MM.1S (cell line): ENCODE measurements at places on chromosomes 3 and 15.

DNA sequence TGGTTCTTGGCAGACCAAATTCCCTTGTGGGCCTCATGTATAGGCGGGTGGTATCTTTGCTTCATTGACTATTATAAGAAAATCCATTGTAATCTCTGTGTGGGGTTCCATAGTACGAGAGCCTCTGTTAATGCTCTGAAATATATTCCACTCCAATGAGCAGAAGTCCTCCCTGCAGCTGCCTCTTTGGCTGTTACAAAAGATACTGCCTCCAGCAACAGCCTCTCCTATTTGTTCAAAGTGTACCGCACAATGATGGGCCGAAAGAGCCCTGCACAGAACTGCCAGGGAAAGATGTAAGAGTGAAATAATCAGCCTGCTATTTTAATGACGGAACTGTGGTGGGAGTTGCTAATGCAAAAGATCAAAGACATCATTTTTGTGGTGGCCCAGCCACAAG is 48.9 kb downstream of the GRK7 start:
- DNase-seq: no peak

GRCh38 chr15:64209680-64210334 is 47.0 kb upstream of the PPIB start:
- peak; percentile 33 for DNase-seq

GRCh38 chr3:157261000-157261399 is 101.1 kb upstream of the CCNL1 start:
- no peak for DNase-seq

DNA sequence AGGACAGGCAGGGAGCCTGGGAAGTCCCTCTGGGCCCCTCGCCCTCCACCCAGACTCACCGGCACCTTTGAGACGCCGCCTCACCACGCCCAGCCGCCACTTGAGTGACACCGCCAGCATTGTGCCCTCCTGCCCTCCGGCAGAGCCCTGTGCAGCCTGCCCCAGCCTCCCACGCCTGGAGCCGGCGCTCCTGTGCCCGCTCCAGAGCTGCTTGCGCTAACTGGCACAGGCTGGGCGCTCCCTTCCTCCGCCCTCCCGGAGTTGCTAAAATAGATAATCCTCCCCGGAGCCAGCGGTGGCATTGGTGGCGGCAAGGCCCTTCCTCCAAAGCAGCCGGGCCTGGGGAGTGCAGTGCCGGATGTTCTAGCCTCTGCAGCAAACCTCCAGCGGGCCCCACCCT is 15.7 kb upstream of the GRIP2 start:
- DNase-seq: no peak

DNA sequence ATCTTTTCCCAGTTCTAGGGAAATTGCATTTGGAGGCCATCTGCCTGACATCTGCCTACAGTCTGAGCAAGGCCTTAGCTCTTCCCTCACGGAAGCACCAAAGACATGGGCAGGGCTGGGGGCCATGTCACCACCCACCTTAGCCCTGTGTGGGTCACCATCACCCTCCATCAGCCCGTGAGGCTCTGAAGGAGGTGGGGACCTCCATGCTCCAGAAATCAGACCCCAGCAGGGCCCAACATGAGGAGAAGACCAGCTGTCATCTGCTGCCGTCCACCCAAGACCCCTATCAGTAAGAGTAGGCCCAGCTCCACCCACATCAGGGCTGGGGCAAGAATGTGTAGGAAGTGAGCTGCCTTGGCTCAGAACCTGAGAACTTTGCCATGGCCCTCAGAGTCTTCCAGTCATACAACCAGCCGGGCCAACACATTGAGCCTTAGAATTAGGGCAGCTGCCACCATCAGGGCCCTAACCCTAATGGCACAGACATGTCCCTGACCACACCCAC is 1.9 kb downstream of the TMIE start:
- no peak for DNase-seq

GRCh38 chr3:128503164-128503651 is 10.2 kb upstream of the GATA2 start:
- DNase-seq: no peak
